Mesothelial cell of epicardium (in vitro differentiated cells): ENCODE measurements at places on chromosomes 4 and X. TPM values are rescaled to one million over a fixed set of nuclear protein-coding genes. Genes with fewer than 3 reads are reported as not detected.

GRCh38 chr4:145988628-145989027 lies 50.0 kb upstream of the ZNF827 start:
- no peak for DNase-seq

DNA sequence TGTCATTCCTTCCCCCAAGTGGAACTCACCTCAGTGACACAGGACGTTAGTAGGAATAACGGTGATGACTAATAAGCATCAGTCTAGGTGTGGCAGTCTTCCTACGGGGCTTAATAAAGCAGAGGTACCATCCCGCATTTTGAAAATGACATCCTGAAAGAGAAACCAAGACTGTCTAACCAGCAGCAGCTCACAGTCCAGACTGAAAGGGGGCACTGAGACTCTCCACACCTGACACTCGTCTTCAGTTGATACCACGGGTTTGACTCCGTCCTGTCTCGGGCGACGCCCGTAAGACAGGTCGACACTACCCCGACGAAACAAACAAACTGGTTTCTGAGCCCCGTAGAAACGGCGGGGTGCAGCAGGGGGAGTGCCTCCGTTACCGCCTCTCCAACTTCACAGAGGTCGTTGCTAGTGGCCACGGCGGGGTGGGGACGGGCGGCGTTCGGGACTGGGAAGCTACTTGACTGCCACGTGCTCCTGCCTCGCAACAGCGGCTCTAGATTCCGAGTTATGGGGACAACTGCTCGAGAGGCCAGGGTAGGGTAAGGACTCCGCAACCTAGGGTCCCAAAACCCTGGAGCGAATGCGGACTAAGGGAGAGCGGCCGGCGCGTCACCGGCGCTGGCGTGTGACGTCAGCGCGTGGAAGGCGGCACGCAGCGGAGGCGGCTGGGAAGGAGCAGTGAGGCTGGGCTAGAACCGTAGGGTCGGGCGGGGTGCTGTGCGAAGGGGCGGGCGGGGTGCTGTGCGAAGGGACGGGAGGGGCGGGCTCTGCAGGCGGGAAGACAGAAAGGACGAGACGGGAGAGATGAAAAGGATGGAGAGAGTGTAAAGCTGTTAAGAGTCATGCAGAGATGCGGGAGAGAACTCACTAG lies at the start of gene NEK1:
NEK1 (minus strand) TSS at position 593 of the 880 bp plus-strand sequence. CDS start 9,953 bp downstream, outside the sequence.
- DNase-seq, result peak; percentile 81

TRPC5OS gene
- total RNA-seq, result 0.09 TPM in 1 of 3 replicates, not detected in the others

NPNT gene
- total RNA-seq, result 53.8 to 68.6 TPM (median 53.9 TPM) in 3 replicates

UPF3B gene
- 20.7 to 21.5 TPM (median 20.8 TPM) in 3 replicates for total RNA-seq

PITX2 gene
- total RNA-seq, result 88.7 to 99.3 TPM (median 95.5 TPM) in 3 replicates

EVC2 gene
- total RNA-seq, result 16.9 to 17.4 TPM (median 17.1 TPM) in 3 replicates
